ENCODE measurements at places on chromosomes 6 and 20.
A peak's percentile ranks its signal among the peaks of the same experiment; 100 is the strongest.

DNA sequence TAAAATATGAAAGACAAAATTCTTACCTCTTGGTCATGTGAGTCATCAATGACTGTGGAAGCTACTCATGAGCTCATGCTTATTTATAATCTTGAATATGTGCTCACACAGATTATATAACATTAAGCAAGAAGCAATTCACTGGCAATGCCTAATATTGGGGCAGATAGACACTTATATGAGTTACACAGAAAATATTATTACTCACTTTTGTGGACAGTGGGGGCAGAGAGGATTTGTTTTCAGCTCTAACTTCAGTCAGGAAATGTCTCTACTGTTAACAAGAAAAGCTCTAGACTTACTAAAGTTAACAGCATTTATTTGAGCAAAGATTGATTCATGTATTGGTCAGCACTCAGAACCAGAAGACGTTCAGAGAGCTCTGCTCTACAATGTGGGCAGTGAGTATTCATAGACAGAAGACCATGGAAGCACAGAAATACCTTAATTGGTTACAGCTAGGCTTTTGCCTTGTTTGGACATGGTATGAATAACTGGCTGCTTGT is 85.8 kb upstream of the AHI1 start:
- no peak for DNase-seq

DNA sequence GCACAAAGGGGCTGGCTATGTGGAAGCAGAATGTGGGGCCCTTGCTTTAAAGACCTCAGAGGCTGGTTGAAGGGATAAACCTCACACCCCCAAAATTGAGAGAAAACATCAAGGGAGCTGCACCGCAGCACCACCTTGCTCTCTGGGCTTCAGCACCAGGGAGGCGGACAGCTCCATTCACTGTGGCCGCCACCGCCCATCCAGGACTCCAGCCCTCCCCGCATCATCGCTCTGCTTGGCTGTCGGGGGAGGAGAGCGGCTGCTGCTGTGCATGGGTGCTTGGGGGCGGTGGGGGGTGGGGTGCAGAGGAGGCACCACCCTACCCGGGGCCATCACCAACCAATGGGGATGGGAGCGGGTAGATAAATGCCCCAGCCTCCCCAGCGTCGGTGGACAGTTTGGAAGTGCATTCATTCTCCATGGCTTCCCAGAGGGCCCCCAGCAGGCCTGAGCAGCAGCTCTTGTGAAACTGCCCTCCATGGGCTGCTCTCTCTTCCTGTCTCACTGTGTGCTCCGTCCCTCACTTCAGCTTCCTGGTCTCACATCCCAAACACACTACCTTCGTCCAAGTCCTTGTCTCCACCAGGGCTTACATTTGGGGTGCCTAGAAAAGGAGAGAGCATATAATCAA is 75.7 kb upstream of the BHLHE23 start:
- peak; percentile 41 for DNase-seq

GRCh38 chr20:62427172-62428001 is at the start of gene RBBP8NL:
TSS of gene RBBP8NL (minus strand) at chr20:62427539. CDS start at chr20:62419647, 7,892 bp downstream.
- no peak for DNase-seq

- no peak for DNase-seq
Measured at GRCh38 chr20:53597521-53598120, 4.0 kb upstream of the ZNF217 start.

DNA sequence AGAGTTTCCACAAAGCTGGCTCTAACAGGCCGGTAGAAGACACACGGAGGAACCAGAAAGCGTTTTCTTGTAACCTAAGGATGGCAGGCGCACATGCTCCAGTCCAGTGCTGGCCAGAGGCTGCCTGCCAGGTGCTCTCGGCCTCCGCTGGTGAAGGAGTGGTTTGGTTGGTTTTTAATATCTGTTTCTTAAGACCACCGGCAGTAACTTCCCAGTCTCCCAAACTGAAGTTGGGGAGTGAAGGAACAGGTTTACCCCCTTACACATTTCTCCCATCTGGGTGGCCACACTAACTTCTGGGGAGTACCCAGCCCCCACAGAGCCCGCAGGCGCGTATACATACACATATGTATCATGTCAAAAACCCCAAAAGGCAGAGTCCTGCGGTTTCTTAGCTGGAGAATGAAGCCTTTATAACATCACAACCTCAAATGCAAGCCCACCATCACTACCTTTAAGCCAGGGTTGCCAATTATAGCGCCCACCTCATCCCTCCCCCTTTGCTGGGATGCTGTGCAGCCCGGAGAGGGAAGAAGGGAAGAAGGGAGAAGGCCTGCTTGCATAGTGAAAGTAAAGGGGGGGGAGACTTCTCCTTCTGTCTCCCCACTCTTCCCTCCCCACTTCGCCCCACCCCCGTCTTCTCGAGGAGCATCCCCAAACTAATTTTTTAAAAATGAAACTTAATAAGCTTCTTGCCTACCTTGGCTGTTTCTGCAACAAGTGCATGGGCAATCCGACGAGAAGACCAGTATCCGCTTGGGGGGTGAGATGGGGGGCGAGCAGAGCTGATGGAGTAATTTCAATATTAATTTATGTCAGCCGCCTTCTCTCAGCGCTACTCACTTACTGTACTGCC is 1.0 kb downstream of the TRERF1 start:
- DNase-seq = no peak

DNA sequence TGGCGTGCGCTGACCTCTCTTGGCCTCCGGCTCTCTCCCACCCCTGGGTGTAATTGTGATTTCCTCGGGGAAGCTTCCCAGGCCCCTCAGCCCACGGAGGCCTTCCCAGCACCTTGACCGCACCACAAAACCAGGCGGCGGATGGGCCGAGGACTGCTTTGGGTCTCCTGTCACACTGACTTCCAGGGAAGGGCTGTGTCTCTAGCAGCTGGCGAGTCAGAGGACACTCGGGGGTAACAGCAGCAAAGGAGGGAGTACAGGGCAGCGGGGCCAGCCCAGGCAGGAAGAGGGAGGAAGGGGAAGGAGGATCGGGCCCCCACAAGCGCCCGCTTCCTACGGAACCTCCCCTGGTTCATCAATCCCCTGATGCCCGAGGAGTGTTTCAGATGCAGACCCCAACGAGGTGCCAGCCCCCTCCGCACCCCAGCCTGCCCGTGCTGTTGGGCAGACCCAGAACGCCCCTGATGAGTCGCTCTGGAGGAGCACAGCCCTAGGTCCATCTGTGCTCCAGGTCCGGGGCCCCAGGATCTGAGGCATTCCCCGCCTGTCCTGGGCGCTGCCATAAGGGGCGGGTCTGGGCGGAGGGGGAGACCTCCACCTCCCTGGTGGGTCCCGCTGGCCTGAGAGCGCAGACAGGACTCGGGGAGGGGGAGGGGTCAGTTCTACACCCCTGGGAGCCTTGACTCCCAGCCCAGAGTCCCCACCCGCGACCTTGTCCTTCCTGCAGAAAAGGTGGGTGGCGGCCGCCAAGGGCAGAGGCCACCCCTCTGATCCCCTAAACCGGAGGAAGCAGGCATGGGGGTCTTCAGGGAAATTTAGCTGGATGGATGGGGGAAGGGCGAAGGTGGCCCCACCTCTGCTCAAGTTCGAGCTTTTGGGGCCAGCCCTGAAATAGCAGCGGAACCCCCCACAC is 956 bp downstream of the CHRNA4 start:
- no peak for DNase-seq

GRCh38 chr6:46380152-46380807 is 111.0 kb downstream of the RCAN2 start:
- DNase-seq = no peak

GRCh38 chr20:46635514-46636136 is 15.6 kb downstream of the SLC13A3 start:
- DNase-seq = no peak

DNA sequence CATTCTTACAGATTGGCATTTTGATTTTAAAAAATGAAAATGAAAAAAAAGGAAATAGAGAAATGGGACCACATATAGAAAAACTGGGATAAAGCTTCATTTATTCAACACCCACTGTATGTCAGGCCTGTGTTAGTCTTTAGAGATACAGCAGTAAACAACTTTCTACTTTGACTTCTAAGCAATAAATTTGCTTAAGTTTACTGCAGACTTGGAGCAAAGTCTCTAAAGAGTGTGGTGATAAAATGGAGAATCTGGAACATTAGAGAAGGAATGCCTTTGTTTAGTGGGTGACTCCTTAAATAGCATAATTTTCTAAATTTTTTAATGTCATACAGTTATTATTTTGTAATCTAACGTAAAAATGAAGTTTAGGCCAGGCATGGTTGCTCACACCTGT is 80.7 kb upstream of the CNKSR3 start:
- DNase-seq = no peak

DNA sequence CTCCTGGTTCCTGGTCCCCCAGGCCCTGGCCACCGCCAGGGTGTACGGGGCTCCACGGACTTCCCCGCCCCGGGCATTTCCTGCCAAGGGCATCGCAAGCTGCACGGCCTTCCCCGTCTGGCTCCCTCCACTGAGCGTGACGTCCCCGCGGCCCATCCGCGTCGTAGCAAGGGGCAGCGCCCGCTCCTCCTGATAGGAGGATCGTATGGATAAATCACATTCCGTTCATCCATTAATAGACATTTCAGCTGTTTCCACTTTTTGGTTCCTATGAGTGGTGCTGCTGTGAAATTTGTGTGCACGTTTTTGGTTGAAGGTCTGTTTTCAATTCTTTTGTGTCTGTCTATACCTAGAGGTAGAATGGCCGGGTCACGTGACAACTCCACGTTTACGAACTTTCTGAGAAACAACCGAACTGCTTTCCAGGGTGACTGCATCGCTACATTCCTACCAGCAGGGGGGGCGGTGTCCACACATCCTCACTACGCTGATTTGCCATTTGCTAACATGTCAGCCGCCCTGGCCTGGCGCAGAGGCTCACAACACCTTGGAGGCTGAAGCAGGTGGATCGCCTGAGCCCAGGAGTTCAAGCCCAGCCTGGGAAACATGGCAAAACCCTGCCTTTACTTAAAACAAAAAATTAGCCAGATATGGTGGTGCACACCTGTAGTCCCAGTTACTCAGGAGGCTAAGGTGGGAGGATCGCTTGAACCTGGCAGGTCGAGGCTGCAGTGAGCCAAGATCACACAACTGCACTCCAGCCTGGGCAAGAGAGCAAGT is 37.7 kb downstream of the KCNQ2 start:
- no peak for DNase-seq

- DNase-seq = no peak
Measured at GRCh38 chr6:107275330-107275865, 160.1 kb upstream of the BEND3 start.
